Cerebellum (tissue), 4 donors: ENCODE measurements at places on chromosomes 13 and 19.

DNA sequence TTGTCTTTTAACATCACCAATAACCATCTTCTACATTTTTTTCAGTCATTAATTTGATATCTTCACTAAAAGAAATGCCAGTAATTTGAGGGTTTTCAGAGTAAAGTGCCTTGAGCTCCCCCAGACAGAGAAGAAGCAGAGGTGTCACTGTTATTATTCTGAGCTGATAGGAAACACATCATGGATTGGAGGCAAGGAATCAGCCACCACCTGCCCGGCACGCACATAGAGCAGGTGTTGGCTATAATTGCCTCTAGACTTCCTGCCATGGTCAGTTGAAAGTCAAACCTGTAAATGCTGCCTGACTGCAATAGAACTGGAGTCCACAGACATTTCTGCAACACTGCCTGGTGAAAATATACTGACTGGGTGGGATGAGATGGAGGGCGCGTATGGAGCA lies 776.6 kb downstream of the UQCRFS1 start:
- no peak for DNase-seq

- DNase-seq, result no peak
Measured at GRCh38 chr13:24323036-24323738, 13.8 kb downstream of the C1QTNF9 start.

DNA sequence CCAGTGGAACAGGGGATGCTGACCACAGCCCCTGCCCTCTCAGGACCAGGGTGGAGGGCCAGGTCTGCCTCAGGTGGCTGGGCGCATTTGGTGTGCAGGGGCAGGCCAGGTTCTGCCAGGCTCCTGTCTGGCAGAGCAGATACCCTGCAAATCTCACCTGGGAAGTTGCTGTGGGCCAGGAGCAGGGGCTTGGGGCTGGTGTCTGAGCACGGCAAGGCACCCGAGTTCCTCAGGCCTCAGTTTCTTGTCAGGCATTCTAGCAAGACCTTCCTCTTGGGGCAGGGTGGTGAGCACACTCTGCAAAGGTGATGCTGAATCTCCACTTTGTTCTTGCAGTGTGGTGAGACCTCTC lies 1.1 kb downstream of the CRTC1 start:
- DNase-seq, result no peak

DNA sequence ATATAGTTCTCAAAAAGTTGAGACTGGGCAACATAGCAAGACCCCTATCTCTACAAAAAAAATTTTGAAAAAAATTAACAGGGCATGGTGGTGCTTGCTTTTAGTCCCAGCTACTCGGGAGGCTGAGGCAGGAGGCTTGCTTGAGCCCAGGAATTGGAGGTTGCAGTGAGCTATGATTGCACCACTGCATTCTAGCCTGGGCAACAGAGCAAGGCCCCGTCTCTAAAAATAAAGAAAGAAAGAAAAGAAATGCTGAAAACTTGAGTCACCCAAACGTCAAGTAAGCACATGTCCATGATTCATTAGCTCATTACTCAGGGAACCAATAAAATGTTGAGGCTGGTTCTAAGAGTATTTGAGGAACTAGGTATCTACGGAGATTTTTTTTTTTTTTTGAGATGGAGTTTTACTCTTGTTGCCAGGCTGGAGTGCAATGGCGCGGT lies 33.9 kb upstream of the SEMA6B start:
- no peak for DNase-seq

- no peak for DNase-seq
Measured at GRCh38 chr13:95246292-95247082, 54.8 kb downstream of the ABCC4 start.

GRCh38 chr13:109481040-109481439 lies 305.3 kb downstream of the IRS2 start:
- DNase-seq, result no peak
